Hepatocyte (in vitro differentiated cells): ENCODE measurements at places on chromosomes 5 and 9.

DNA sequence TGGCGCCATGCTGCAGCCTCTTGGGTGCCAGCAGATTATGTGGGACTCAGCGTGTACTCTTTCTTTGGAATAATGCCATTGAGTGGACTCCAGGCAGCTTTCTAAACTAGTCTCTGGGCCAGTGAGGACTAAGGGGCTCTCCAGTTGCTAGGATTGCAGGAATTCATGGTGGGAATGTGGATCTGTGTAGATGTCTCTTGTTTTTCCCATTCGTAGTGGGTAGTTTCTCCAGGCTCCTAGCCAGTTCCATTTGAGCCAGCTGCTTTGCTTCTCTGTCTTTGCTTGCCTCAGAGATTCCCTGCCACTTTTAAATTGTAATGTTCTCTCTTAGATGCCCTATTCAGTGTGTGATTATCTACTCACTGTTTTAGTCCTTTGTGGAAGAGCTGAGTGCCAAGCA is 42.6 kb downstream of the SLF1 start:
- H3K4me3 ChIP-seq, result no peak overlapping the region
- H3K27me3 ChIP-seq, result no peaks in the 10 kb centered on the region
- no peak for DNase-seq
- H3K4me1 ChIP-seq, result no peaks in the 10 kb centered on the region
- H3K27ac ChIP-seq, result no peak overlapping the region

- H3K36me3 ChIP-seq, result no peaks in the 10 kb centered on the region
- no peaks in the 10 kb centered on the region for H3K4me1 ChIP-seq
- no peaks in the 10 kb centered on the region for H3K27me3 ChIP-seq
- H3K4me3 ChIP-seq, result no peak overlapping the region
- DNase-seq, result no peak
- H3K27ac ChIP-seq, result no peak overlapping the region
Measured at GRCh38 chr9:33014665-33015014, 10.4 kb upstream of the DNAJA1 start.

DNA sequence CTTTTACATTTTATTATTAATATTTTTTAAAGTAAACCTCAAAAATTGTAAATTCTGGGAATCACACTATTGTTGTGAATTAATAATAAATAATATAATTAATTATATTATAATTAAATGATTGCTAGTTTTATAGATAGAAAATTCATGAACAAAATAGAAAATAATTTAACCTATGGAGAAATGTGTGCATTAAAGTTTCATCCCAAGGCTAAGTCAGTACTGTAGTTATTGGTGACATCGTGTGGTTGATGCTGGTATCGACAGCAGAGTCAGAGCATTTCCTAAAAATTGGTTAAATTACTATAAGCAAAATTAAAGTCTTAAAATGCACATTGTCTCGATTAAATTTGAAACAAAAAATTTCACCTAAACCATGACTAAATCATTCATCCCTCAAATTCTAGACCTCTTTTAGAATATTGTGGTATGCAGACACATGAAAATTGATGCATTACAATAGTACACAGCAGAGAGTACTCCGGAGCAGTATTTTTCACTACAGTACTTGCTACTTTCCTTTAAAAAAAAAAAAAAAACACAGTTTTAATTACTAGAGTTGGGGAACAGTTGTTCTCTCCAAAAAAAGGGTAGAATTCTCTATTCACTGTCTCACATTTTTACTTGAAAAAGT is 73.9 kb downstream of the RORB start:
- DNase-seq, result peak; percentile 44
- no peak overlapping the region for H3K27ac ChIP-seq
- H3K27me3 ChIP-seq, result no peaks in the 10 kb centered on the region
- no peak overlapping the region for H3K4me3 ChIP-seq

- no peak for DNase-seq
- H3K27me3 ChIP-seq, result peaks cover 96% of the 10 kb centered on the region
- H3K4me3 ChIP-seq, result no peak overlapping the region
- peaks cover 23% of the 10 kb centered on the region for H3K4me1 ChIP-seq
- H3K36me3 ChIP-seq, result no peaks in the 10 kb centered on the region
Measured at GRCh38 chr9:130662099-130662969, 2.1 kb upstream of the PRDM12 start.

DNA sequence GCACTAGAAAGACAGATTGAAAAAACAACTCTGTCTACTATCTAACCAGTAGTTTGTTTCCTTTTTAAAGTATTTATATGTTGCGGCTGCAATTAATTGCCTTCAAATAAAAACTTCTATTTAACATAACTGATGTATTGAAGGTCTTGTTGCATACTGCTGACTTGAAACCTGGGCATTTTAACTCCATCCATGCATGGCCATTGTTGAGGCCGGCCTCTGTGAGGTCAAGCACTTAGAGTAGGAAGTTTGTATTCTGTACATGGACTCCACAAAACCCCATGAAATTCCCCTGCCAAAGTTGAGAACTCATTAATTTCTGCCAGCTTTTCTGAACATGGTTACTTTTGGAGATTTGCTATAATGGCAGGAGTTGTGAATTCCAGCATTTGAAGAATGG is 150.6 kb downstream of the GAS1 start:
- no peak for DNase-seq
- peaks cover 33% of the 10 kb centered on the region for H3K4me1 ChIP-seq
- H3K27ac ChIP-seq, result no peak overlapping the region
- H3K36me3 ChIP-seq, result no peaks in the 10 kb centered on the region
- no peaks in the 10 kb centered on the region for H3K27me3 ChIP-seq

DNA sequence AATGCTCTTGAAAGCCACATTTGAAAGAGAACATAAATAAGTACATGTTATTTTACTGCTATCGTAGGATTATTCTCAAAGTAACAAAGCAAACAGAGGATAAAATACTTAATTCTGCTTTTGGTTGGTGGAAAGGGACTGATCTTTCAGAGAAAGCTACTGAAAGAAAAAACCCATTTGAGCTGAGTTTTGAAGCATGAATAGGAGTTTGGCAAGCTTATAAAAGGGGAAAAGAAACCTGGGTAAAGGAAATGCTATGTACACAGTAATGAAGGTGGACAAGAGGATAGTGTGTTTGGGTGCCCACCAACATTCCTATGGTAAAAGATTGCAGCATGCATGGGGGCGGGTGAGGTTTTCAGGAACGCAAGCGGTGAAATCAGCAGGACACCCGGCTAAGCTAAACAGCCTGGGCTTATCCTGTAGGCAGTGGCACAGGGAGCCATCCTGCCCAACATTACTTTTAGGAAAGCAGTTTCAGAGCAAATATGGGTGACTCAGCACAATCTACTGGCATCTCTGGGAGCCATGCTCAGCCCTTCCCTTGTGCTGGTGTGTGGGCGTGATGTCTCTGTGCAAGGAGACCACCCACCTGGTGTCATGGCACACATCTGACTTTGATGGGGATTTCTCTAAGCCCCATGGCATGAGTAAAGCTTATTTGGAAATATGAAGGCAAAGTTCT is 673.9 kb upstream of the KLF4 start:
- no peak overlapping the region for H3K27ac ChIP-seq
- no peak overlapping the region for H3K4me3 ChIP-seq
- H3K27me3 ChIP-seq, result no peaks in the 10 kb centered on the region
- DNase-seq, result peak; percentile 20

GRCh38 chr5:124584991-124585715 is 161.3 kb downstream of the ZNF608 start:
- H3K27ac ChIP-seq, result no peak overlapping the region
- no peaks in the 10 kb centered on the region for H3K27me3 ChIP-seq
- DNase-seq, result no peak
- no peak overlapping the region for H3K4me3 ChIP-seq

DNA sequence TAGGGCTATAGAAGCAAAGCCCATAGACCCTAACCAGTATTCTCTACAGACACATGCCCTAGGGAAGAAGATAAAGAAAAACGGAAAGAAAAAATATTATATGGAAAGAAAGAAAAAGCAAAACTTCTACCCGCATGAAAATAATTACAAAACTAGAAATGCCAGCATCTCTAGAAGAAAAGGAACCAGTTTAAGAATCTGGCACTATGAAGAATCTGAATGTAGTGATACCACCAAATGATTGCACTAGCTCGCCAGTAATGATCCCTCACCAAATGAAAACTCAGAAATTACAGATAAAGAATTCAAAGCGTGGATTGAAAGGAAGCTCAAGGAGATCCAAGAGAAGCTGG is 341.9 kb upstream of the GRIA1 start:
- DNase-seq, result no peak
- no peaks in the 10 kb centered on the region for H3K36me3 ChIP-seq
- no peaks in the 10 kb centered on the region for H3K4me1 ChIP-seq
- H3K27ac ChIP-seq, result no peak overlapping the region

DNA sequence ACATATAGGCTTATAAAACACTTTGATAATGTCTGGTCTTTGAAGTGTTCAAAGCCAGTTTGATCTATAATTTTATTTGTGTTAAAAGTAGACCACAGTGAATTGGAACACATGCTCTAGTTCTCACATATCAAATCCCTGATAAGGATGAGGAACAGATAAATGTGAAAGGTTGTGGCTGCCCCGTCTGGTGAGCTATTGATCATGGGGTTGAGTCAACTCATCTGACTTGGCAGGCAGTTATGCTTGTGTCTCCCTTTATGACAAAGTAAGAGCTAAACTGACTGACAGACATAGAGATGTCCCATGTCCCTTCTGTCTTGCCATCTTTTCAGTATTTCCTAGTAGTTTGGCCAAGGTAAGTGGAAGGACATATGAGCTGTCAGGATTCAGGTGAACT is 2.9 kb upstream of the ERMP1 start:
- no peak for DNase-seq
- no peaks in the 10 kb centered on the region for H3K36me3 ChIP-seq
- no peaks in the 10 kb centered on the region for H3K27me3 ChIP-seq
- H3K4me3 ChIP-seq, result no peak overlapping the region
- H3K4me1 ChIP-seq, result peaks cover 23% of the 10 kb centered on the region
